ENCODE measurements at places on chromosomes 2 and 18.

- peak; percentile 71 for DNase-seq
Observed at GRCh38 chr2:204019572-204020501, 83.3 kb downstream of the ICOS start.

DNA sequence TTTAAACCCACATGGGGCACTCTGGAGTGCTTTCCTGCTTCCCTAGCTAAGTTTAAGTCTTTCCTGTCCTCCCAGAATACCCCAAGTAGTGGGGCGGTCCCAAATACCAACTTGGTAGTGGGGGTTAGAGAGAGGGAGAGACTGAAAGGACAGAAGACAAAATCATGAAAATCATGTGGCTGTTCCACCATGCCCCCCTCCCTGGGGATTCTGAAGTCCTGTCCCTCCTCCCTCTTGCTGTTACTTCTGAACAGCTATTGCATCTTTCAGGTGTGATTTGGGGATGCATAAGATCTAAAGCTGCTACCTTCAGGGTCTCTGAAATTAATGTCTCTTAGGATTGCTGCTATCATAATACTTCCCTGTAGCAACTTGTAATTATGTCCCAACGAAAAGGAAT lies 266.9 kb upstream of the EPAS1 start:
- DNase-seq, result no peak

- no peak for DNase-seq
Observed at GRCh38 chr2:240632306-240632721, 7.0 kb downstream of the GPR35 start.

DNA sequence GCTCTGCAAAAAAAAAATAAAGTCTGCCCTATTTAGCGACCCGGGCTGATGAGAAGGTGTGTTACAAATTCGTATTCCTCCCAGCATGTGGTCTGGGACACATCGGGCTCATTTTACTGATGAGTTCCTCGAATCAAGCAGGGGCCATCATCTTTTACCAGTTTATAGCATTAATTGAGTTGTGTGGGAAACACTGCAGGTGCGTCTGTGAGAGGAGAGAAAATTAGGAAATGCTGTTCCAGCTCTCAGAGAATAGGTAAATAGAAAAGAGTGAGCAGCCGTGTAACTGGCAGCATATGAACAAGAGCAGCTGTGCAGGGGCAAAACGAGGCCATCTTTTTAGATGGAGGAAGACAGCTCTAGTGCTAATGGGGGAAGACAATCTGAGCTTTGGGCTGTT lies 216.7 kb downstream of the SETBP1 start:
- DNase-seq, result no peak

DNA sequence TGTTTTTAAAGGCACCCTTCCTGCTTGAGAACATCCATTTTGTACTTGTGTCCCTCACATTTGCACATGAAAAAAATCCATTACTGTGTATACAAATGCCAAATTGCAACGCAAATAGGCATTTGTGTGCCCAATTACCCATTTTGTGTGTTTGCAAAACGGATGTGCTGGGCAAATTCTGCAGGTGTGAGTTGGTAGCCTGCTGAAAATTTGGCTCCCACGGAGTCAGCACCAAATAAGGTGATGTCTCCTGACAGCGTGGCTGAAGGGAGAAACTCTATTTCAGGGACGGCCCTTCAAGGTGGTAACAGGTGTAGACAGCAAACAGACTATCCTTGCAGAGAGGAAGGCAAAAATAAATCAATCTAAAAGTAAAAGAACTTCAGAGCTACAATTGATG lies 661.1 kb downstream of the BCL11A start:
- no peak for DNase-seq

GRCh38 chr2:222136106-222136630 lies 162.6 kb downstream of the PAX3 start:
- no peak for DNase-seq

- DNase-seq, result no peak
Observed at GRCh38 chr2:12844511-12844910, 127.8 kb downstream of the TRIB2 start.
